Panc1 (cell line): ENCODE measurements at places on chromosomes 4 and X.

DNA sequence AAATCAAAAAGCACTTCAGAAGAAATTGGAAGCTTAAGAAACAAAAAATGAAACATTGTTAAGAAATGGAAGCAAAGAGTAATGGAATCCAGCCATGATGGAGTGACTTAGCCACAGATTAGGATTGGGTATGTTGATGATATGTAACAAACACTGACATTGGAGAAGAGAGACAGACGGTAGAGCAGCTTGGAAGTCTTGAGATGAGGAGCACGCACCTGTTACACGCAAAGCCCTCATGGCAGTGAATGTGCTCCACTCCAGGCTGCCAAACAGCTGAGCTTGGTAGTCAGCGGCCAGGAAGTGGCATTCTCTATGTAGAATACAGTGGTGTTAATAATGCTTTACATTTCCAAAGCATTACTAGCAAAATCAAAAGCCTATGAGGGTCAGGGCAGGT lies 56.9 kb upstream of the GPRIN3 start:
- no peak for DNase-seq

- no peak for DNase-seq
Measured at GRCh38 chr4:16005676-16006075, 42.7 kb upstream of the FGFBP2 start.

DNA sequence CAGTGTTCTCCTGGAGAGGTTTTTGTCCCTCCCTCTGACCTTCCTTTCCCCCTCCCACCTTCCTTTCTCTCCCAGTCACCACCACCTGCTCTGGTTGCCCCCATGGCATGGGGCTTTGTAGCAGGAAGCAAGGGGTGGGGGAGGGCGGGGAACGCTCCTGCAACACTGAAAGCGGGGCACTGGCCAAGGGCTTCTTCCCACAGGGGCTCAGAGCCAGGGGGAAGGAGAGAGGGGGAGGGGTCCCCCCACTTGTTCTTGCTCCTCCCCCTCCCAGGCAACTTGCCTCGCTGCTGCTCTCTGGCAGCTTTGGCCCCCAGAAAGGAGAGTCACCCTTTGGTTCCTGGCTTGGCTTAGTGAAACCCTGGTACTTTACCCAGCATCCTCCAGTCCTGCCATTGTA lies 48.4 kb downstream of the BCORL1 start:
- DNase-seq: no peak

DNA sequence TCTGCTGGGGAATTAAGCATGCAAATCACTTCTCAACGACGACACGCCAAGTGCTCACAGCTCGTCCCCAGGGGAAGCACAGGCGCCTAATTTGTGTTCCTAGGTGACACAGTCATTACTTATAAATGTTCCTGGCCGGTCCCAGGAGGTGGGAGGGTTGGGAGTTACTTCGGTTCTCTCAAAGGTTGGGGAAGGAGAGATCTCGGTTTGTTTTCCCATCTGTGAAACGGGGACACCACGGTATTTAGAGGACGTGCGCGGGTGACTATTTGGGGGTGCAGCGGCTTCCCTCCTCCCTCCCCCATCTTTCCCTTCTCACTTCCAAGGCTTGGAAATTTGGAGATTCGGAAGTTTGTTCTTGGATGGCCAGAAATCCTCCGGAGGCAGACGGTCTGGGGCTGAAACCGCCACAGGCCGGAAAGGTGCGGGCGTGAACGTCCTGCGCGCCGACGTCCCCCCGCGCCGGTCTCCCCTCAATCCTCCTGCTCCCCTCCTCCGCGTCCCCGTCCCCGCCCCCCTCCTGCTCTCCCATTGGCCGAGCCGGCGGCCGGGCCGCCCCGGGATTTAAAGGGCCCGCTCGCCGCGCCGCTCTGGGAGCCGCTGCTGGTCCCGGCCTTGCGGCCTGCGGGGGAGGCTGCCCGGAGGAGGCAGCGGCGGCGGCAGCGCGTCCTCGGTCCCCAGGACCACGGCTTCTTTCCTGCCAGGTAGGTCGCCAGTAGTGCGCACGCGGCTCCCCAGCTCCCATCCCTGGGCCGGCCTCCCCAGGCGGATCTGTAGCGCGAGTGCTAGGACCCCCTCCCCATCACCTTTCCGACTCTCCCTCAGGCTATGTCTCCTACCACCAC lies at the start of gene PORCN:
Gene PORCN (plus strand): TSS at position 593 of the 845 bp plus-strand sequence. CDS start 829 bp downstream, outside the sequence.
- DNase-seq: no peak

DNA sequence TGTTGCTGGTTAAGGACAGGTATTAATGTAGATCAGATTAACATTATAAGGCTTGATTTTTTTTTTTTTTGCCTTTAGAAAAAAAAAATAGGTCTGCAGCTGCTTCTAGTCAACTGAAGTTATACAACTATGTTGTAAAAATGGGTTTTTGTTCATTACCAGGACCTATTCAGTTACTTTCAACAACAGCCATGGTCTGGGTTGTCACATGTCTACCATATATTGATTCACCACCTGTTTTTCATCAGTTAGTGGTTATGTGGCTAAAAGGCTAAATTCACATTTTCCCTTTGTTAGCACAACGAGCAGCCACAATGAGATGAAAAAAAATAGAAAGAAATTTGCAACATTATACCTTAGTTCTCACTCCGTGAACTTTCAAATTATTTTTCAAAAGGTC lies 45.5 kb downstream of the GLRB start:
- no peak for DNase-seq

DNA sequence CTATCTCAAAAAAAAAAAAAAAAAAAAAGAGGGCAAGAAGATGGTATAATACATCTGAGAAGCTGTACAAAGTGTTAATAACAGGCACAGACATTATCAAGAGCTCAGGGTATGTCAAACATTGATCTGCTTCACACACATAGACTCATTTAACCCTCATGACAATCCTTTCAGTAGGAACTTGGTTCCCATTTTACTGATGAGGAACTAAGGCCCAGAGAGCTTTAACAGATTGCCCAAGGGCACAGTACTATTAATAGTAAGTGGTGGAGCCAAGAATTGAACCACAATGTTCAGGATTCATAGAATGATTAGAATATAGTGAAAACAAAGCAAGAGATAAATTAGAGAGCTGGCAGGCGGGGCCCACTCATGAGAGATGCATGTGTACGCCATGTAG lies 154.4 kb downstream of the EFHC2 start:
- no peak for DNase-seq

DNA sequence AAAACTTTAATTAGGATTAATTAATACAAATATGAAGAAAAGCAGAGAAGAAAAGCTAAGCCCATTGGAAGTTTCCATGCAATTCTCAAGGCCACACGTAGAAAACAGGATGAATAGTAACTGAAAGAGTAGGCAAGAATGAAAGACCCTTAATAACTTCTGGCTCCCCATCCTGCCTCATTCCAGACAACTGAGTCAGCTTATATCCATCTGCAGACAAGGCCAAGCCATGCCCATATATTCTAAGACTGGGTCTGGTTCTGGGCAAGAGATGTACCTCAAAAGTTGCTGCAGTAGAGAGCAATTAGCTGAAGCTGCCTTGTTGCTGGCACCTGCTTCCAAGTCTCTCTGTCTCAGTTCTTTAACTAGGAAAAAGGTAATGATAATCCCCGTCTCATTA lies 244.1 kb downstream of the GPC3 start:
- no peak for DNase-seq
